Stimulated activated CD4-positive, alpha-beta T cell treated with anti-CD3 and anti-CD28 coated beads, Interleukin-4, amount 100 ng/mL, for 48 hours (primary cell): ENCODE measurements at places on chromosomes 2 and 18.

GRCh38 chr2:70442301-70443077, 111.1 kb downstream of the TGFA start:
- no peak for DNase-seq

- DNase-seq: no peak
These were observed 25.1 kb downstream of the NEDD4L start for GRCh38 chr18:58069099-58069498.

DNA sequence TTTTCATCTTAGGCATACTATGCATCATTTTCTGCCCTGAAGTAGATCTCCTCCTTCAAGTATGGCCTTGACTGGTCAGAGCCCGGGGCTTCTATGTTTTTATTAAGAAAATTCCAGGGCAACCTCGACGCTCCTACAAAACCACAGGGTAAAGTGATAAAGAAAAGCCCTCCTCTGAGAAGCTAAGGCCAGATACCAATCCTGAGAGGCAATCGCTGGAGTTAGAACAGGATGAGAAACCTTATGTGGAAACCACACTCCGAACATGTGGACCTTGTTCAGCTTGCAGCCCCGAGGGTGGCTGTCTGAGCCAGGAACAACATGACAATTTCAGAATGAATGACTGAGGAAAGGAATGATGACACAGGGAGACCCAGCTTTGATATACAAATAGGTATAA, 35.6 kb downstream of the RMC1 start:
- no peak for DNase-seq

- DNase-seq: no peak
These were observed 18.1 kb upstream of the LYPD6B start for GRCh38 chr2:149020432-149020851.

DNA sequence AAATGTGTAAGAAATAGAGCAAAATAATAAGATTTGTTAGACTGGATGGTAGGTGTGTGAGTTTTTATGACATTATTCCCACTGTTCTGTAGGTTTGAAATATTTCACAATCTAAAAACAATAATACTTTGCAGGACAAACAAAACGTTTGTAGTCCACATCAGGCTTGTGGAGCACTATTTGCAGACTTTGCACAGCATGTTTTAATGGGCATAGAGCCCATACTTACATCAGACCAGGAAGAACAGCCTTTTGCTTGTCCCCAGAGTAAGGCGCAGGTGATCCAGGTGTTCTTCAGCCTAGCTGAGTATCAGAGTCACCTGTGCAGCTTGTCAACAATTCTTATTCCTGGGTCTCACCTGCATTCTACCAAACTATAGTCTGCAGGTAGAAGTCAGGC, 9.1 kb upstream of the STK39 start:
- no peak for DNase-seq

GRCh38 chr2:238216651-238217184, 13.2 kb upstream of the ILKAP start:
- no peak for DNase-seq

GRCh38 chr18:24461996-24462395, 1.6 kb downstream of the HRH4 start:
- DNase-seq: no peak

DNA sequence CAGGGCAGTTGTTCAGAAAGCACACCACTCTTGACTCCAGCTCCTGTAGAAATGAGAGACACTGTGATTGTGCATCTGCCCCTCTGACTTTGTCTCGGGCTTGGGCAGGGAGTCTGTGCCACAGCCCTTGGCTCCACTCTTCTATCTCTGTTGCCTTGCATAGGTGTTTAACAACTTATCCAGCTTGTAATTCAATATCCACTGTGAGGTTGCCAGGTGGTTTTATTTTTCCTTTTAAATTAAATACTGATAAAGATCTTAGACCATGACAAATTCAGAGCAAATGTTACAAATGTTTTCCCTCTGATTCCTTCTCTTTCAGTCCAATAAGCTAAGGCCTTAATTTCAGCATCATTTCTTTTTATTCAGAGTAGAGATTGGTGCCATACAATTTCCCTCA, 421.7 kb downstream of the STK39 start:
- DNase-seq: no peak

- no peak for DNase-seq
These were observed 211.6 kb downstream of the TCF4 start for GRCh38 chr18:55376387-55376786.

GRCh38 chr2:172214252-172214651, 111.6 kb upstream of the DLX2 start:
- DNase-seq: no peak

DNA sequence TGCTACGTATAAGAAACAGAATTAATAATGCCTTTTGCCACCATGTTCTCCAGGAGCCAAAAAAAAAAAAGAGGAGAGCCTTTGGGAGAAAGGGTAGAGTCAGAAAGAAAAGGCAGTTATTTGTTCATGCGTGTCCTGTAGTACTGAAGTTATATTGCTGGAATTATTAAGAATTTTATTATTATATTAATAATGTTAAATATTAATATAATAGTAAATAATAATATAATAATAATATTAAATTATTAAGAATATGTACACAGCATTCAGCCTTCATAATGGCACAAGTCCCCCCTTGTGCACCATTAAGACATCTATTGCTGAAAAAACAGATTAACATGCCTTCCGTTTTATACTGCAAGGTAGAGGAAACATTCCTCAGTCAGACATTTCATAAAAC, 8.1 kb downstream of the REG1A start:
- DNase-seq: no peak

- no peak for DNase-seq
These were observed 862.1 kb upstream of the CELF4 start for GRCh38 chr18:38427736-38428135.

- DNase-seq: no peak
These were observed 60.0 kb downstream of the LIPG start for GRCh38 chr18:49621717-49622351.

DNA sequence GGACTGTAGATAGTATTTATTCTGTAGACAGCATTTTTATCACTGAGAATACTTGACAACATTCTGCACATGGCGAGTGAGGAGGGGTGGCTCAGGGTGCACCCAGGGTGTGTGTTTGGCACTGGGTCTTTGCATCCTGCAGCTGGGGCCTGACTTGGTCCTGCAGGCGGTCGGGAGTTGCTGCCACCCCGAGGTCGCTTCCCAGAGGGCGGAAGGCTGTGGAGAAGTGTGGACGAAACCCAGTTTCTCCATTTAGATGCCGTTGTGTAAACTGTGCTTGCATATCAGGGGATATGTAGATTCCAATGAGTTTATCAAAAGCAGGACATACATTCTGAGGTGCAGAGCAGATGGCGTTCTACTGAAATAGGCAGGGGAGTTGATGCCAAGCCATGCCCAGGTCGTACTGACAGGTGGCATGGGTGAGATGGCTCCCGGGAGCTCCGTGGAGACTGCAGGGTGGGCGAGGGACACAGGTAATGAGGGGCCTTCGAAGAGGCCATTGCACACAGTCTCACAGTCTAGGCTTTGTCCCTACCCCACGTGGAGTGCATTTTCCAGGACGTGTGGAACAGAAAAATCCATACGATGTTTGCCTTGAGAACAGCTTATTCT, 74.5 kb downstream of the RTP5 start:
- DNase-seq: no peak

DNA sequence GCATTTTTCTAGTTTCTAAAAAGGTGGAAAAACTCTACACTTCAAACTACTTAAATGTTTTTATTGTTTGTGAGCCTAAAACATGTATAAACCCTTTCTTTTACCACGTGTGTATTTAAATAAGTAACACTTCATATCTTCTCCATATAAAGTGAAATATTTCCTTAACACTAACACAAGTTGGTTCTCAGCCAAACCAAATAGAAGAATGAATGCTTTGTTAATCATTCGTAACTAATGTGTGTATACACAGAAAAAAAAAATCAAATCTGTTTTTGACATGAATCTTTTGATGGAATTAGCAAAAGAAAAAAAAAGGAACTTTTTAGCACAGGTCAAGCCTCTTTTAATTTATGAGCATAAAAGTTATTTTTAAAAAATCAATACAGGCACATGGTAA, 89.3 kb downstream of the EHBP1 start:
- no peak for DNase-seq

DNA sequence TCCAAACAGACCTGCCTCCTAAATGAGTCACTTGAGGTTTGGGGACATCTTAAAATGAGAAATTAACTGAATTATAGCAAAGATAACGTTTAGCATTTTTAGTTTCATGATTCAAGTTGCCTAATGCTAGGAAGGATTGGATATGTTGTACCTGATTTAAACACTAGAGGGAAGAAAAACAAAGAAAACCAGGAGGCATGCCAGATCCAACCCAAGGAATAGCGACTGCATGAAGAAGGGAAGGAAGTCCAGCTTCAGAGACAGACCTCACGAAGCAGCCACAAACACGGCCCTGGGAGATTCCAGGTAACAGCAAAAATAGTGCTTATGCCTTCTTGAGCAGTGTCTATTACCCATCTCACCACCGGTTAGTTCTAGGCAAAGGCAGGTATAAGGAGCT, 499.9 kb upstream of the SPHKAP start:
- DNase-seq: no peak
